Epithelial cell of umbilical artery (primary cell): ENCODE measurements at places on chromosomes 12 and 14. TPM values are rescaled to one million over a fixed set of nuclear protein-coding genes. Genes with fewer than 3 reads are reported as not detected.

RNF212B gene
- not detected in 2 replicates for total RNA-seq

DEPDC4 gene
- 0.32 and 0.61 TPM in 2 replicates for total RNA-seq

LRRIQ1 gene
- 0.65 TPM in 1 of 2 replicates, not detected in the other for total RNA-seq

LHX5 gene
- not detected in 2 replicates for total RNA-seq

ESPL1 gene
- total RNA-seq, result 4.9 and 18.1 TPM in 2 replicates

TC2N gene
- not detected in 2 replicates for total RNA-seq

DCN gene
- 8.8 and 47.1 TPM in 2 replicates for total RNA-seq

DNAJC22 gene
- total RNA-seq, result 0.61 and 1.3 TPM in 2 replicates

FAM181A gene
- not detected in 2 replicates for total RNA-seq

KCTD10 gene
- total RNA-seq, result 62.3 and 98.4 TPM in 2 replicates

AMN gene
- total RNA-seq, result 0.32 TPM in 1 of 2 replicates, not detected in the other

NAA25 gene
- 24.0 and 29.5 TPM in 2 replicates for total RNA-seq

ITGB7 gene
- total RNA-seq, result 0.15 TPM in 1 of 2 replicates, not detected in the other

RIMBP2 gene
- under 0.01 TPM in 1 of 2 replicates, not detected in the other for total RNA-seq

NEUROD4 gene
- not detected in 2 replicates for total RNA-seq

SSTR1 gene
- 1.9 and 6.5 TPM in 2 replicates for total RNA-seq

ATP2A2 gene
- total RNA-seq, result 96.8 and 98.6 TPM in 2 replicates

RPL10L gene
- total RNA-seq, result not detected in 2 replicates

CLEC1B gene
- not detected in 2 replicates for total RNA-seq
